NCI-H345 (cell line): ENCODE measurements at places on chromosomes 7 and 10.

- DNase-seq: no peak
Measured at GRCh38 chr7:49481075-49481474, 292.4 kb upstream of the VWC2 start.

DNA sequence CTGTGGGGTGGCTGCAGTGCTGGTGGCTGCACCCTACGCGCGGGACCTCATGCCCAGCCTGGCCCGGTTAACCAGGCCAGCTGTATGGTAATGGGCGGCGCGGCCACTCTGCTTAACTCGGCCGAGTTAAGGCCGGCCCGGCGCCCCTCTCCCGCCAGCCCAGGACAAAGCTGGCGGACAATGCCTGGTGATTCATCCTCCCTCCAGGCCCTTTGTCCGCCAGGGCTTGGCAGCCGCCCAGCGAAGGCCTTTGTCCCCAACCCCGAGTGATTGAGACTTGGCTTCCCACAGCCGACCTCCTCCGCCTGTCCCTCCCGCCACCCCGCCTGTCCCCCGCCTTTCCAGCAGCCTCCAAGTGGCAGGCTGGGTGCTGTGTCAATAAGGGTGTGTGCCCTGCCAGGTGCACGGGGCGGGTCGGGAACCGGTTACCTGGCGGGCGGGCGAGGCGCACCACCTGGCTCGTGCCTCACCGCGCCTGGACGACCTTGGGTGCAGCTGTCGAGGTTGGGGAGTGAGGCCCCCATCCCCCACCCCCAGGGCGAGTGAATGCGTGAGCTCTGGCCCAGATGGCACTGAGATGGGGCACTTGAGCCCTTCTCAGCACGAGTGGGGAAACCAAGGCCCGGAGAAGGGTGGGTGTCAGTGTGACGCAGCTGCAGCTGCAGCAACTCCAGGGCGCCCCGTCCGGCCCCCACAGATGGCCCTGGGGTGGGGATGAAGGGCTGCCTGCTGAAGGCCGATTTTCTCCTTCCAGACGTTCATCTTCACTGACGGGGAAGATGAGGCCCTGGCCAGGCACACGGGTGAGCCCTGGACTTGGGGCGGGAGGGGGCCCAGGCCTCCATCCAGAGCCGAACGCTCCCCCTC is 4.6 kb downstream of the LFNG start:
- DNase-seq: peak; percentile 98

DNA sequence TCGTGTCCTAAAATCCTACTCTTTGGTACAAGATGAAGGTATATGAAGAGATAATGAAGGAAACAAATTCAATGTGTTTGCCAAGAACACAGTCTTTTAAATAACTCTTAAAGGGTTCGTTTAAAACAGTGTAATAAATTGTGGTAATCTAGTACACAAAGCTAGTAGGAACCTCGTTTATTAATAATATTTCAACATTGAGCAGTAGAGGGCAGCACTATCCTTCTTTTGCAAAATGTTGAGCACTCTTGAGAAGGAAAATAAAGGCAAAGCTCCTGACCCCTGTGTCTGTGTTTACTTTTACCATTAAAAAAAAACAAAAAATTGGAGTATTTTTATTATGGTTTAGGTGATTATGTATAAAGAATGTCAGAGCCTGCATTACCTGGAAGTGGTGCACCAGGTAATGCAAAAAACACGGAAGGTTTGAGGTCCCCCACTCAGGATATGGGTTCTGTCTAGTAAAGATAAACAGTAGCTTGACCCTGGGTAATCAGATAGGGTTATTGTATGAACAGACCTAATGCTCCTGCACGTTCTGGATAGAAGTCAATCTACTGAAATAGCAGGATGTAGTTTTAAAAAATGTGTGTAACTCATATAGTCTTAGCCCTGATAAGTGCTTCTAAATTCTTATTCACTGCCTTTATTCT is 5.7 kb upstream of the GOT1 start:
- peak; percentile 32 for DNase-seq

- no peak for DNase-seq
Measured at GRCh38 chr10:72080042-72080975, 8.0 kb downstream of the SPOCK2 start.

GRCh38 chr7:70104243-70104642 is 506.0 kb downstream of the AUTS2 start:
- no peak for DNase-seq
